ENCODE measurements at places on chromosomes 4 and X.

- DNase-seq = no peak
Measured at GRCh38 chr4:158164768-158165213, 8.0 kb downstream of the GASK1B start.

GRCh38 chr4:94160774-94161173, 46.9 kb upstream of the SMARCAD1 start:
- DNase-seq = no peak

DNA sequence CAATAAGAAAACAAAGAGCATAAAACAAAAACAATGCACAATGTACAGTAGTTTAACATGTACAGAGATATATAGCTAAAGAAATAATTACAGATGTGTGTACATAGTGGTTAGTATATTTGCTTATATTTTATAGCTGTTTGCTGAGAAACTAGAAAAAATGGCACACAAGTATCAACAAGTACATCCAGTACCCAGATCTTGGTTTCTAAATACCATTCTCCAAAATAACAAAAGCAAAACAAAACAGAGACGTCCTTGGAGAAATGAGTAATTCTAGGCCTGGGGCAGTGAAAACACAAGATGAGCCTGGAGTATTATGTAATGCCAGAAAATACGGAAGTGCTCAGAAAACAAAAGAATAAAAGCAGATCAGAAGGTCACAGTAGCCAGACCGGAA, 189.6 kb downstream of the TMEM47 start:
- no peak for DNase-seq

DNA sequence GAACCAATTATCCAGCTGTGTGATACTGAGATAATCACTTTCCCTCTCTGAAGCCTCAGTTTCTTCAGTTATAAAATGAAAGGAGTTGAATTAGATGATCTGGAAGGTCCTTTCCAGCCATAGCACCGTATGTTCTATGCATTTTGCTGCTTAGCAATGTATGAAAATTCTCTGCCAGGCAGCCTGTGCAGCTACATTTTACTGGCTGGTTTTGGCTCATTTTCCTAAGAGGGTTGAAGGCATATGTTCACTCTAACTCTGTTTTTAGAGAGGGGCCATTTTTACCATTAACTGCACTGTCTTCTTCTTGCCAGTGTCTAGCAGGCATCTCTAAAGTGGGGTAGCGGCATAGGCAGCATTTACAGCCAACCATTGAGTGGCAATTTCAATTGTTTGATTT, 26.1 kb downstream of the TRPC5 start:
- no peak for DNase-seq

DNA sequence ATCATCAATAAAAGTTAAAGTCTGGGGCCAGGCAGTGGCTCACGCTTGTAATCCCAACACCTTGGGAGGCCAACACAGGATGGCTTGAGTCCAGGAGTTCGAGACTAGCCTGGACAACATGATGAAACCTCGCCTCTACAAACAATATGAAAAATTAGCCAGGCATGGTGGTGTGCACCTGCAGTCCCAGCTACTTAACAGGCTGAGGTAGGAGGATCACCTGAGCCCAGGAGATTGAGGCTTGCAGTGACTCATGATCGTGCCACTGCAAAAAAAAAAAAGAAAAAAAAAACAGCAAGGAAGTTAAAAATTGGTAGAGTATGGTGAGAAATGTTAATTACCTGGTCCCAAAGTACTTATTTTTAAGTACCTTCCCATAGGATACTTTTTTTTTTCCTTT, 27.5 kb downstream of the FBXW7 start:
- no peak for DNase-seq

GRCh38 chrX:131747173-131747572, 203.3 kb downstream of the OR13H1 start:
- no peak for DNase-seq

GRCh38 chrX:66001596-66001995, 38.3 kb downstream of the VSIG4 start:
- no peak for DNase-seq

GRCh38 chrX:20637351-20637750, 370.6 kb upstream of the RPS6KA3 start:
- no peak for DNase-seq

DNA sequence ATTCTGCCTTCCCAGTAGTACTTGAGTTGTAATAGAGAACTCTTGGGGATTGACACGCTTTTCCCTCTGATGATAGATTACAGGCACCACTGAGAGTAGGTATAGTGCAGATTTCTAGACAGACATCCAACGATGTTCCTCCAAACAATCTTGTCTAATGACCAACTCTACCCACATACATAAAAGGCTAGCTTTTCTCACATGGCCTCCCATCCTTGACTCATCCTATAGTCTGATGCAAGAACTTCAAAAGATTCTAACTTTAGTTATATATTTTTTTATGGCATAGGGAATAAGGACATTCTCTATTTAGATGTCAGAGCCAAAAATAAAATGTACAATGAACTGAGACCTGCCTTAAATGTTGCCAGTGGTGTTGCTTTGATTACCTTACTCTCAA, 60.9 kb downstream of the GLRA2 start:
- DNase-seq = no peak

DNA sequence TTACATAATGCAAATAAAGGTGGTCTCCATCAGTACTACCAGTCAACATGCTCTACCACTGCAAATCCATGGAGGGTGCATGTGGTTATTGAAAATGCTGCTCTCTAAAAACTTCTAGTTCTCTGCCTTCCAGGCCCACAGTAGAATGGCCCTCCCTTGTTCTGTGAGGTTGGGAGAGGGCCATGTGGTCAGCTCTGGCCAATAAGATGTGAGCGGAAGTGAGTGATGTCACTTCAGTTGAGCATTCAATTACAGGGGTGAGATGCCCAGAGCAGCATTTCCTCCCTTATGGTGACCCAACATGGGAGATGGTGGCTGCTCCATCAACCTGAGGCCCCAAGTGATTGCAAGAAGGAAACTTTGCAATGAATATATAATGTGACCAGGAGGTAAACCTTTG, 148.8 kb downstream of the CPEB2 start:
- DNase-seq = no peak

DNA sequence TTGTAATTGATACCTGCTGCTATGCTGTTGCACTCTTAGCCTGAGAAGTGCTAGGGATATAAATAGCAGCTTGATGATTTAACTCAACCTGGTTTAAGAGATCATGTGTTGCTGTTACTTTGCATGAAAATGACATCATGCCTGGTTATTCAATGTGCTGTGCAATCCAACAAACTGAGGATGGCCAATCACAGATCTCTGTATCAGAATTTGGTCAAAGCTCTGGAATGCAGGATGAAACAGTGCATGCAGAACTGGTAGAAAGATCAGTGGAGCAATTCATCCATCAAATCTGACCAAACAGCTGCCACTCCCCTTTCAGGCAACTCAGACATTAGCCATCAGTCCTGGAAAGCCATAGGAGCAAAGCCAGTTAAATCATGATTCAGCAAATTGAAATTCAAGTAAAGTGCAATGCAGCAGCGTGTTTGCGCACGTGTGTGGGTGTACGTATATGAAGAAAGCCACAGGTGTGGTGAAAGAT, 160.3 kb upstream of the RASGEF1B start:
- DNase-seq = no peak

- no peak for DNase-seq
Measured at GRCh38 chrX:100863326-100863864, 10.8 kb downstream of the NOX1 start.

DNA sequence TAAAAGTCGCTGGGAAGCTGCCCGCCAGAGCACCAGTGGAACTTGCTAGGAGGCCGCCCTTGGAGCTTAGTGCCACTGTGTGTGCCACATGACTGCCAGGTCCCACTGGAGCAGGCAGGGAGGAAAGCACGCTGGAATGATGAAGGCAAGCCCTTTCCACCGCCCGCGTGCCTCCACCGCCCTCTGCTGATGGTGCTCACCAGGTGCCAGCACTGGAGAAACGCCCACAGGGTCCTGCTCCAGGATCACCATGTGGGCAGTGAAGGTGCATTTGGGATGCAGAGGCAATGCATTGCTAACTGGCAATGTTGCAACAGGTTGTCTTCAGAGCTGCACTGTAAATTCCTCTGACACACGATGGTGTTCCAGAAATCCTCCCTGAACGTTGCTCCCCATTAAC, 76.3 kb downstream of the SHROOM2 start:
- DNase-seq = no peak

DNA sequence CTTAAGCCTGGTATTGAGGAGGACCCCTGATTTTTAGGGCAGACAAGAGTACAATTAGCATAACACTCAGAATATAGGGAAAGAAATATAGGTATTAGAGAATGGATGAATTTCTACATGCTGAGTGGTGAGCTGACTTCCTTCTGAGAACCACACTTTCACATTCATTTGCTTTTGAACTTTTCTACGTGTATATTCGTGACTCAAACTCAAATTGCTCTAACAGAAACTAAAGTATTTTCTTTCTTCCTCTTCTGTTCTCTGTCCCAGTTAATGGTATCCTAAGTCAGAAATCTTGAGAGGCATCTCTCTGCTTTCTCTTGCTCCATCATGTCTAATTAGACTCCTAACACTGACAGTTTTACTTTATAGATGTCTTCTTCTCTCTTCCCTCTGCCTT, 103.2 kb upstream of the CITED1 start:
- DNase-seq = no peak

DNA sequence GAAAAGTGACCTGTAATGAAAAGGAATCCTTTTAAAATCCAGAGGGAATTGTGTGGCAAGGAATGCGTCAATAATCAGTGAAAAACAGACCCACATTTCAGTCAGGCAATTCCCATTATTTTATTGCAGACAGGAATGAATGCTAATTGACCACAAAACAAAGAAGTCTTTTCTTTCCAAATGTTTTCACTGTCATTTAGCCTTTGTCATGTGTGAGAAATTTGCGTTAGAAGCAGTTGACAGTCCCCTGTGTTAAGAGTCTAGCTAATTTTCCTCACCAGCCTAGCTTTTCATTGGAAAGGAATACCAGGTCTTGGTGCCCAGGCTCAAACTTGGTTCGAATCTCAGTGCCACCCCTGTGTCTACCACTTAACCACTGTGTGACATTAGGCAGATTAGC, 83.4 kb downstream of the KIT start:
- DNase-seq = no peak

DNA sequence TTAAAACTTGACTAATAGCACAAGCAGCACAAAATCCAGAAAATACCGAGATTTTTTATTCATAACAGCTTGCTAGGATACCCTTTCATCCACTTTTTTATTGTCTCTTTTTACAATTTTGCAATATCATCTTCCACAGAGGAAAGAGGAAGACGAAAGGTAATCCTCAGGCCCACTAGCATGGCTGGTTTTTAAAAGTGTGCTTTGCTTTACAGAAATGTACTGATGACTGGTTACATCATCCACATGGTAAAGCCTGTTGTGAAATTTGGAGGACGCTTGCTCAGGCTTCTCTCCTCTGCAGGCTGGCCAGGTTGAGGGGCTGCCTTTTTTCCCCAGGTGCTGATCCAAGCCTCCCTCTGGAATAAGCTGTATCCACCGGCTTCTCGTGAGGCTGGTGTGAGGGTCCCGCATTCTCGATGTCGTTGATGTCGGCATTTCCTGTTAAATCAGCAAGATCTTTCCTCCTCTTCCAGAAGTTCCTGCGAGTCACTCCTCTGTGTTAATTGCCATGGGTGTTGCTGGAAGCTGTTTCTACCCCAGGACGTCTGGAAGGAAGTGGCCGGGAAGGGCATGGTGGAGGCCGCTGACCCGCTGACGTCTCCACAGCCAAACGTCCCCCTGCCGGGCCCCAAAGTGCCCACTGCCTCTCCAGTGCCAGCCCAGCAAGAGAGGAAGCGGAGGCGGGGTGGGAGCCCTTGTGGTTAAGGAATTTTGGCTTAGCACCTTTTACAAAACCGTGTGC, 5.8 kb upstream of the DGKQ start:
- DNase-seq = no peak

DNA sequence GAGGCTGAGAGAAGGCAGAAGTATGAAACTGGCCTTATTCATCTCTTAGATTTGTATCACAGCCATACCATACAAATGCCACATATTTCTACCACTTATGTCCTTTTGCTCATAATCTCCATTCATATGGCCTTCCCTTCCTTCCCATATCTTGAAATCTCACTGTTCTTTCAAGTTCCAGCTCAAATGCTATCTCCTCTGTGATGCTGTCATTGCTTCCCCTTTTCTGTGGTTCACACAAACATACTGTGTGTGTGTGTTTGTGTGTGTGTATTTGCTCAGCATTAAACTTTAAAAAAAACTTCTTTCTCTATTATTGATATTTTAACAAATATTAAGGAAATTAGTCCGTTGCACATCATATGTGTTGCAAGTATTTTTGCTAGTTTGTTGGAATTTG, 26.7 kb downstream of the PHKA1 start:
- DNase-seq = no peak

GRCh38 chr4:91035276-91035675, 908.1 kb downstream of the CCSER1 start:
- DNase-seq = no peak

DNA sequence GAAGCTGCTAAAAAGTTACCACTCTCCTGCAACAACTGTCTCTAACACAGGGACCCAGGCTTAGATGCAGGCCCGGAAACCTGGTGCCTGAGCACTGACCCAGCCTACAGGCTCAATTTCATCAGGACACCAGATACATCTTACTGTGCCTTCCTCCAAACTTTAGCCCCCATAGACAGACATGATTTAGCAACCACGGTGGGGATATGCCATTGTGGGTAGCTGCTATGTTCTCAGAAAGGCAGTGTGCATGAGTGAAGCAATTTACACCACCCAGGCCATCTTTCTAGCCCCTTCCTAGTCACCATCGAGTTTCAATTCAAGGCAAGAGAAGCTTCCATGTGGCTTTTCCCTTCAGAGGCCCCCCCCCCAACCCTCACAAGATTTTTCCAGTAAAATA, 2.7 kb downstream of the HS3ST1 start:
- no peak for DNase-seq

DNA sequence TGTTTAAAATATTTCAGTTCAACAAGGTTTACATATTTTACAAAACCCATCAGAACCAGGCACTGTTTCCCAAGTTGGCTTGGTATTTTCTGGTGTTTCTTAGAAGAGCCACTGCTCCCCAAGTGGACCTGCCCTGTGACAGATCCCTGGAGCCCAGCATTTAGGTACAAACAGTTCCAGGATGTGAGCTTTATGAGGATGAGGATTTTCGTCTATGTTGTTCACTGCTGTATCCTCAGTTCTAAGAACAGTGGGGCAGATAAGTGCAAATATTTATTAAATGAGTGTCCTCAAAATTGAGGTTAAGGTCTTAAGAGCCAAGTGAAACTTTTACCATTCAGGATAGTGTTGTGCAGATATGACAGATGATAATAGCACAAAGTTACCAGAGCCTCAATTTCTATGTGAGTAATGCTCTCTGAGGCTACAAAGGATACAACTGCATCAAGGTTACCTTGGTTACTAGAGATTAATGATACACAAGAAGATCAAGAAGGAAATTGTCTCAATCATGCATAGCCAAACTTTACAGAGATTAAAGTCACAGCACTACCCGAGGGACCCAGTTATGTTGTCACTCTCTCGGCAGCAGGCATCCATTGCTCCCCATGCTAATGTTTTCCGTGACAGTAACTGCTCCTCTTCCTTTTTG, 37.5 kb downstream of the ANXA3 start:
- DNase-seq = no peak

GRCh38 chr4:141705747-141706377, 69.5 kb downstream of the IL15 start:
- DNase-seq = no peak

- DNase-seq = no peak
Measured at GRCh38 chr4:74033739-74034138, 4.8 kb downstream of the CXCL3 start.

Measured in naive thymus-derived CD4-positive, alpha-beta T cell (primary cell).